ENCODE measurements at places on chromosomes 12 and 14. TPM values are rescaled to one million over a fixed set of nuclear protein-coding genes. Genes with fewer than 3 reads are reported as not detected.

DNA sequence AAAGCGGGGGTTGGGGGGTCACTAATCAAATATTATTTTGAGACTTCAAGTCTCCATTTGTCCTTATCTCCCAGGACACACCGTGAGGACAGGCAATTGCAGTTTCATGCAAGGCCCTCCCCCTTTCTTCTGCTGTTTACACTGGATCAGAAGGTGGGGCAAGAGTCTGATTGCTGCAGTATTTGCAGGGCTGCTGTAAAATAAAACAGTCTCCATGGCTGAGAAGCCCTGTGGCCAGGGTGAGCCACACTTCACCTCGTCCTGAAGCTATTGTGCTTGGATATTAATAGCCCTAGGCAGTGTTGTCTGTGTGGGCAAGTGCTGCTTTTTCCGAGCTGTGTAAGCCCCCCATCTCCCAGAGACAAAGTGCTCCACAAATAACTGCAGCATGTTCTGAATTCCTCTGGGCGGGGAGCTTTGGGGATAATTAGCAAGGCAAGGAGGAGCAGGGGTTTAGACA lies 187.4 kb upstream of the NTF3 start:
- DNase-seq = no peak

DNA sequence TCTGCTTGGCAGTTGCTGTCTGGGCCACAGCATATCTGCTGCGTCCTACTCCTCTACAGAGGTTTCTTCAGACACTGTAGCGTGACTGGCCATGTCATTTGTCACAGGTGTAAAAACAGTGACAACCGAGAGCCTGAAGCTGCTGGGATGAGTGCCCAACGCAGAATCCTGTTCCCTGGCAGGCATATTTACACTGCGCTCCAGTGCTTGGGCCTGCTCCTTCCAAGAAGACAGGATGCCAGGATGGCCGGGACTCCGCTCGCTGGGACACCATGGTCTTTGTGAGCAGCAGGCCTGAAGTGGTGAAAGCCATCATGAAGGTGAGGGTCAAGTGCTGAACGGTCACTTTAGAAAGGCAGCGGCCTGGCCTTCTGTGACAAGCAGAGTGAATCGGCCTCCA lies 171.4 kb downstream of the EMP1 start:
- DNase-seq = no peak

DNA sequence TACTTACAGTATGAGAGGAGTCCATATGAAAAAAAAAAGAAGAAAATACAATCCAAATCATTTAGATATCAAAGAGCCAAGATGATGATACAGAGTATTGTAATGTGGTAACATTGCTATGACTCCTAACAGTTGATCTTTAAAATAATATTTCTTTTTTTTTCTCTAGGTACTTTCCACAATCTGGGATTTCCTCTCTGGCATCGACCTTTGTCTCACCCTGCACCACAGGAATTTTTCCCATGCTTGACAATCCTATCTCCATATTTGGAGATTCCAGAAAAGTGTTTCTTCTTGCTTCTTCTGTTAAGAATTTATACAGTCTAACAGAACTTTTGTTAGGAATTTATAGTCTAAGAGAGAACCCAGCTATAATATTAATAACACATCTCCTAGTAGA lies 184.4 kb downstream of the ITPR2 start:
- DNase-seq = no peak

DNA sequence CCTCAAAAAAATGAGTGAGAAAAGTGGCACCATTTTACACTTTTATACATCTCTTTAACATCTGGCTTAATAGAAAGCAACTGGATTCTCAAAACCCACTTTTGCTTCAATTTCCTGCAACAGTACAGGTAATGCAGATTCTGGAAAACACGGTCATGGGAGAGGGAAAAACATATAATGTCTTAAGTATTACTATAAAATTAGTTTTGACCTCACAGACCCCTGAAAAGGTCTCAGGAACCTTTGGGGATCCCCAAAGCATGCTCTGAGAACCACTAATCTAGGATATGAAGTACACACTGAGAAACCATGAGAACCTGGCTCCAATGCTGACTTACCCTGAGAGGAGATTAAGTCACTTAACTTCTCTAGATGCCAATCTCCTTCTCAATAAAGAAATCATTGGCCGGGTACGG lies 64.7 kb downstream of the PPP2R5E start:
- DNase-seq = no peak

- no peak for DNase-seq
Observed at GRCh38 chr14:38175658-38176057, 32.0 kb upstream of the SSTR1 start.

Gene SIX4
- 1.5 TPM for total RNA-seq

DNA sequence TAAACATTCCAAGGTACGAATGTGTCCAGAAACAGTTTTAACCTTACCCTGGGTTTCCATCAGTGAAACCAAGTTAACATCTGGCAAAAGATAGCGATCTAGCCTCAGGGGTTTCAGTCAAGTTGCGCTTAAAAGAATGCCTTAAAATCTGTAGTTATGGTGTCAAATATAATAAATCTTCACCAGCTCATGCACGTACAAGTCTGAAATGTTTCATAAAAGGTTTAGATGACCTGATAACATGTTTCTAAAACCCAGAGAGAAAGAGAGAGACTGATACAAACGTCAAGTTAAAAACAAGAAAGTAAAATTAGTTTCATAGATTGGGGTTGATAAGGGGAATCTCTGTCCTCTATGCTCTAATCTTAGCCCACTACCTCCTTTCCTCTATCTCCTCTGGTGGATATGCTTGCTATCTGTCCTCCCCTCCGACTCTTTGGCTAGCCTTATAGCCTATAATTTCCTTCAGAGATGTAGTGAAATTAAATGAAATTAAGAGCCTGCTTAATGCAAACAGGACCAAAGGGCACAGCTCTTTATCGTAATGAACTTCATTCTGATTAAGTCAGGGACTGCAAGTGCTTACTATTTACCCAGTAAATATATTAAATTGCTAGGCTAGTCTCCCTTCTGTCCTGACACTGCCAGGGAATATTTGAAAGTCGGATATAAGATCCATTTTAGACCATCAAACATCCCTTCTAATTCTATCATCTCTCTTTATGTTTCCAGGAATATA lies 18.4 kb upstream of the FOS start:
- no peak for DNase-seq

DNA sequence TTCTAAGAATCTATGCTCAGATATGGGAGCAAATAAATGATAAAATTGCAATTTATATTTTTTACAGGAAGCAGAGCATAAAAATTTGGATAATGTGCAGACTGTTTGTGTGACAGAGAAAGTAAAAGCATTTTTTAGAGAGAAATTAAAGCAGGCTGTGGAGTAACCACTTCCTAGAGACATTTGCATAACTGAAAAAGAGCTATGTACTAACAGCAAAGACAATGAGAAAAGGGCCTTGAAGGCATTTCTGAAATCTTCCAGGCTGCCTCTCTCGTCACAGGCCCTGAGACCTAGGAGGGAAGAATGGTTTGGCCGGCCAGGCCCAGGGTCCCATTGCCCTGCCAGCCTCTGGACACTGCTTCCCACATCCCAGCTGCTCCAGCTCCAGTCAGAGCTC lies 247.2 kb downstream of the ALX1 start:
- no peak for DNase-seq

- DNase-seq = no peak
Observed at GRCh38 chr14:61103541-61104339, 122.7 kb downstream of the SLC38A6 start.

DNA sequence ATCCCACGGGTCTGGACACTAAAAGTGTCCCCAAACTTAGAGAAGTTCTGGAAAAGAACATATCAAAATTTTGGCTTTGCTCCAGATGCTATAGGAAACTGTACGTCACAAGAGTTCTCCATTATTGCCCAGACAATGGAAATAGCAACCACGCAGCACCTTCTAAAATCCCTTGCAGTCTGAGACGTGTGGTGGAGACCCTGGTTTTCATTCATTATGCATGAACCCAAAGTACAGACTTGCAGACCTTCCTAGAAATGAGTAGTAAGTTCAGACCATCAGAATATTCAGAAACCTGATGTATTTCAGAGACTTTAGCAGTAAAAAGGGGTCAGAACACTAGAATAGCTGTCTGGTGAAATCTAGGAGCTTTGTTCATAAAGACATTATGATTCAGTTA lies 50.0 kb upstream of the BCL2L14 start:
- DNase-seq = no peak

DNA sequence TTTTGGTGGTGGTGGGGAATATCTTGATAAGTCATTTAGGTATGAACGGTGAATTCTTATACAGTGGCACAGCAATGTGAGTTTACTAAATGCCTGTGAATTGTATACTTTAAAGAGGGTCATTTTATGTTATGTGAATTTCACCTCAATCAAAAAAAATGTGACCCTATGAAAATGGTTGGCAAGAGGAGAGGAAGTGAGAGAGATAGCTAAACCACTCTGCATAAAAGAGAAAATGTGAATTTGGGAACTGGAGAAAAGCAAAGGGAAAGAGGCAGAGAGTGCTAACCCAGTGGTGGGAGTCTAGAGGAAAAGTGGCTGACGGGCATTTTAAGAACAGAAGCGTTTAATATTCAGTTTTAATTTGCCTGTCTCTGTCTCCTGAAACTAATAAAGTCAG lies 93.8 kb downstream of the SLC38A6 start:
- no peak for DNase-seq

Gene DPPA3
- not detected for total RNA-seq

- DNase-seq = no peak
Observed at GRCh38 chr12:105698075-105698474, 367.6 kb downstream of the C12orf75 start.

Gene CLEC6A
- not detected for total RNA-seq

Gene KRT77
- total RNA-seq = not detected

DNA sequence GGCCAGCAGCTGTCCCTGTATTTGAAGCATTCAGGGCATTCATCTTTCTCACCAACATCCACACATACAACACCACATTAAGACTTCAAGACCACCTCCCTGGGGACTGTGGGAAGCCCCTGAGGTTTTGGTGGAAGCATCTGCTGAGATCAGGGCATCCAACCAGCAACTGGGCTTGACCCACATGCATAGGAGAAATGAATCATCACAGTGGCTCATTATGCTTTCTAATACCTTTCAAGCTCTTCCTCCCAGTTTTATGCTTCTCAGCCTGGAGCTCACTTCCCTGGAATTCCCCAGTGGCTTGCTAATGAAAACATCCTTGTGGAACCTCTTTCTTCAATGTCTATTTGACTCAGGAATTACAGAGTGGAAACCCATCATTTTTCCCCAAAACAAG lies 21.4 kb upstream of the CMKLR1 start:
- no peak for DNase-seq

Gene HIF1A
- total RNA-seq = 49.4 TPM

GRCh38 chr14:101500681-101501080 lies 60.6 kb upstream of the DIO3 start:
- DNase-seq = no peak

- DNase-seq = no peak
Observed at GRCh38 chr12:130440411-130441080, 102.9 kb downstream of the PIWIL1 start.

Gene TAS2R13
- 0.41 TPM for total RNA-seq

GRCh38 chr14:101294136-101294535 lies 267.2 kb upstream of the DIO3 start:
- no peak for DNase-seq

Gene CD4
- 7.4 TPM for total RNA-seq

- DNase-seq = no peak
Observed at GRCh38 chr14:44897845-44898151, 63.9 kb downstream of the KLHL28 start.

DNA sequence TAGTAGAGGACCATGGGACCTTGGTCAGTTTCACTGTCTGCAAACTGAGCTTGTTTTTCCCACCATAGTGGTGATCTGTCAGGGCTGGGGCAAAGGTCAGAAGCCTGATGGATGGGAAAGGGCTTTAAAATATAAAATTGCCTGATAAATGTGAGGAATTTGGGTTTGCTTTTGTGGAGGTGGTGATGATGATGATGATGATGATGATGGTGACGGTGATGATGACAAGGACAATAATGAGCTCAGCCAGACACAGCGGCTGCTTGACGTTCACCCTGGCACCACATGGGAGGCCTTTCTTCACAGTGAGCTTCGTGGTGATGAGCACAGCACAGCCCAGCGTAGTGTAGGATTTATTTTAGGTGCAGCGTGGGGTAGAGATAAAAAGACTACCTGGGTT lies 243.7 kb downstream of the SLC41A2 start:
- no peak for DNase-seq

DNA sequence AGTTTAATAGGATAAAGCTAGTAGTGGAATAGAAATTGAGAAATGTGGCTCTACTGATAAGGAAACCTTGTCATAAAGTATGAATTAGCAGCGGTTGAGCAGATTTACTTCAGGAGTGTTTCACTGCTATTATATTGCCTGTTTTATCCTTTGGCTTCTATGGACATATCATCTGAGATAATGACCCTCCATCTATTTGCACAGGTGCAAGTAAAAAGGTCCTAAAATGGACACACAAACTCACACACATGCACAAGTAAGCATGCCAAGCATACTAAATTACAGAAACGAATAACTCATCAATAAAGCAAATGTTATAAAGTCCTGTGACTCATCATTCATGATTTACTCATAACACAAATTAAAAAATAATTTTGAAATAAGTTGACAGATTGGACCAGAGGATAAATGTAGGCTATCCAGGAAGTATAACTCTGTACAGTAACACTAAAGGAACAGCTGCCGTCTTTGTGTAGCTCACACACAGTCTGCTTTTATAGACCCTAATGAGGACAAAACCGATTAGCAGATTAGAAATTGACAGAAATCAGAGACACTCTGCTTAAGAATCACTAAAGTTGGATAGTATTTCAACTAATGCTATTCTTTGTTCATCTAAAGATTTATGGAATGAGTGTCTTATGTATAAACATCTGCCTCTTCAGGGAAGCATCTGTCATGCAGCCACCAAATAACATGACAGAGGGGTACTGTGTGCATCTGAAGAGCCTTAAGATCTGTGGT lies 73.9 kb downstream of the SYT1 start:
- no peak for DNase-seq

All from left ventricle myocardium inferior (tissue), 1 donor.